Heart right ventricle (tissue), 16 donors: ENCODE measurements at places on chromosomes 12 and 14. TPM values are rescaled to one million over a fixed set of nuclear protein-coding genes. Genes with fewer than 3 reads are reported as not detected.
A peak's percentile ranks its signal among the peaks of the same experiment; 100 is the strongest.

GRCh38 chr14:91897106-91897701, 29.9 kb upstream of the TC2N start:
- no peaks in the 10 kb centered on the region for H3K36me3 ChIP-seq
- H3K4me1 ChIP-seq: peaks cover 56% of the 10 kb centered on the region
- no peaks in the 10 kb centered on the region for H3K27me3 ChIP-seq
- H3K27ac ChIP-seq: peak overlapping the region; percentile 71

- H3K27me3 ChIP-seq: no peaks in the 10 kb centered on the region
- DNase-seq: no peak
- H3K36me3 ChIP-seq: no peaks in the 10 kb centered on the region
- no peak overlapping the region for H3K4me3 ChIP-seq
Measured at GRCh38 chr14:73780391-73780790, 66.2 kb upstream of the PNMA1 start.

DNA sequence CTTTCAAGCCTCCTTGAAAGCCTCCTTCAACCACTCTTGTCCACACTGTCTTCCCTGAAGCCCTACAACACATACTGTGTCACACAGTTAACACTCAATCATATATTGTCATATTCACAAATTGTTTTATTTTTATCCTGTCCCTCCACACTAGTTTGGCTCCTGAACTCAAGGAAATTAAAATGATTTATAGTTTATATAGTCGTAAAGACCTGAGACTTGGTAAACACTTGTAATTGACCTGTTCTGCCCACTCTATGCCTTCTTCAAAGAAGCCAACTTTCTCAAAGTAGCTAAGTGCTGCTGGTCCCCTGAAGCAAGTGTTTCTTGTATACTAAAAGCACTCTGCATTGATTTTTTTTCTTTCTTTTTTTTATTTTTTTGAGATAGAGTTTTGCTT, 15.6 kb upstream of the NEK9 start:
- H3K4me3 ChIP-seq: no peak overlapping the region
- H3K4me1 ChIP-seq: peaks cover 73% of the 10 kb centered on the region
- no peak for DNase-seq

GRCh38 chr12:95277139-95277538, 59.5 kb downstream of the VEZT start:
- no peaks in the 10 kb centered on the region for H3K27me3 ChIP-seq
- no peak for DNase-seq
- H3K27ac ChIP-seq: peak overlapping the region; percentile 41
- H3K4me3 ChIP-seq: no peak overlapping the region
- H3K4me1 ChIP-seq: no peaks in the 10 kb centered on the region

- H3K27ac ChIP-seq: no peak overlapping the region
- H3K36me3 ChIP-seq: no peaks in the 10 kb centered on the region
- H3K27me3 ChIP-seq: no peaks in the 10 kb centered on the region
- no peak for DNase-seq
- H3K4me1 ChIP-seq: peaks cover 30% of the 10 kb centered on the region
- H3K4me3 ChIP-seq: no peak overlapping the region
Measured at GRCh38 chr14:55340482-55340881, 69.3 kb downstream of the FBXO34 start.

DNA sequence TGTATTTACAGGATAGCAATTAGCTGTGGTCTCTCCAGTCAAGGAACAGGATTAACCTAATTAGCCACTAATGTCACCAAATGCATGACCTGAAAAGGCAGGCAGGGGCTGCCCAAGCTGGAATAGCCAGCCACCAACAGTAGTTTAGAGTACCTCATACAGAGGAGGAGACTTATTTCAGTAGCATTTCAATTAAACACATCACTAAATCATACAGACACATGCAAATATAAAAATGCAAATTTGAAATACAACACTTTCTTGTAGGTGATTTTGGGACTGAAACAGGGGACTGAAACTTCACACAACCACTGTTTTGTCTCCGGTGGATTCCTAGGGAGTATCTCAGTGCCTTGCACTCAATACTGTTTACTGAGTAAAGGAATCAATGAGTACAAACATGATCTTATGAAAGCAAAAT, 636 bp upstream of the IFNG-AS1 start:
- H3K27ac ChIP-seq: no peak overlapping the region
- no peaks in the 10 kb centered on the region for H3K4me1 ChIP-seq
- H3K4me3 ChIP-seq: no peak overlapping the region
- no peaks in the 10 kb centered on the region for H3K36me3 ChIP-seq

GRCh38 chr12:63348556-63348955, 197.6 kb upstream of the AVPR1A start:
- no peaks in the 10 kb centered on the region for H3K4me1 ChIP-seq
- no peaks in the 10 kb centered on the region for H3K27me3 ChIP-seq
- H3K36me3 ChIP-seq: no peaks in the 10 kb centered on the region
- no peak for DNase-seq

The HOXC6 gene
- 0.13 TPM for total RNA-seq

The OR4E2 gene
- total RNA-seq: not detected

The ZFYVE1 gene
- total RNA-seq: 14.8 TPM

The CHURC1 gene
- total RNA-seq: 62.7 TPM

The SOX5 gene
- 4.3 TPM for total RNA-seq

The CACNA2D4 gene
- total RNA-seq: 2.4 TPM

The NUDT14 gene
- total RNA-seq: 25.3 TPM

The GPR132 gene
- 0.80 TPM for total RNA-seq
